ENCODE measurements at places on chromosomes 16 and 17.

GRCh38 chr16:10738231-10739077, 5.2 kb upstream of the NUBP1 start:
- peak; percentile 68 for DNase-seq

DNA sequence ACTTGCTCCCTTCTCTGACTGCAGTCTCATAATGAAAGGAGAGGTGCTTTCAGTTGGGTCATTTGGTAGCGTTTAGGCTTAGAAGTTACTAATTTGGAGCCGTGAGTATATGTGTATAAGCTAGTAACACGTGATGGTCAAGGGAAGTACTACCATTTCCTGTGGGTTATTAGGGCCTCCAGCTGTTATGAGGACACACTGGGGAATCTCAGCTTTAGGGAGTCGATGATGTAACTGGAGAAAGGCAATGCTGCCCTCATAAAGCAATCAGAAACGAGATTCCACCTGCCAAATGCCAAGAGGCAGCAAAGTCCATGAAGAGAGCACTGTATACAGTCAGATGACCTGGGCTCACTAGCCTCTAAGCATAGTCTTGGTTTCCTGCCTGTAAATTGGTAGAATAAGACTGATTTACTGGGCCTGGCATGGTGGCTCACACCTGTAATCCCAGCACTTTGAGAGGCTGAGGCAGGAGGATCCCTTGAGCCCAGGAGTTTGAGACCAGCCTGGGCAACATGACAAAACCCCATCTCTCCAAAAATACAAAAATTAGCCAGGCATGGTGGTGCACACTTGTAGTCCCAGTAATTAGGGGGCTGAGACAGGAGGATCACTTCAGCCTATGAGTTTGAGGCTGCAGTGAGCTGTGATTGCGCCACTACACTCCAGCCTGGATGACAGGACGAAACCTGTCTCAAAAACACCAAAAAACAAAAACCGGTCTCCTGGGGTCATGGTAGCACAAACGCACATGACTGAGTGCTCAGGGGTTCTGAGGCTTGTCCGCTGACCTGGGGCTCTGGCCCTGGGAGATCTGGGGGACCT, 53.0 kb downstream of the SF3B3 start:
- DNase-seq: peak; percentile 76

DNA sequence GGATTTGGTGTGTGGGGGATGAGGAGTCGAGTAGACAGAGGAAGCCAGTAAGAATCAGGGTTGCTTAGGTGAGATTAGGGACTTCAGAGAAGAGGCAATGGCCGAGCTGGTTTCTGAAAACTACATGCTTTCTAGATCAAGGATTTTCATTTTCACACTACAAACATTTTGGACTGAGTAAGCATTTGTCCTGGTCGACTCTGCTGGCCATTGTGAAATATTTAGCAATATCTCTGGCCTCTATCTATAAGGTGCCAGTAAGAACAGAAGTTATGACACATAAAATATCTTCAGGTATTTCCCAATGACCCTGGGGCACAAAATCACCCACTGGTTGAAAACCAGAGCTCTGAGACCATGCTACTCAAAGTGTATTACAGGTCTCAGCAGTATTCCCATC, 1275.1 kb upstream of the CDH8 start:
- DNase-seq: no peak

DNA sequence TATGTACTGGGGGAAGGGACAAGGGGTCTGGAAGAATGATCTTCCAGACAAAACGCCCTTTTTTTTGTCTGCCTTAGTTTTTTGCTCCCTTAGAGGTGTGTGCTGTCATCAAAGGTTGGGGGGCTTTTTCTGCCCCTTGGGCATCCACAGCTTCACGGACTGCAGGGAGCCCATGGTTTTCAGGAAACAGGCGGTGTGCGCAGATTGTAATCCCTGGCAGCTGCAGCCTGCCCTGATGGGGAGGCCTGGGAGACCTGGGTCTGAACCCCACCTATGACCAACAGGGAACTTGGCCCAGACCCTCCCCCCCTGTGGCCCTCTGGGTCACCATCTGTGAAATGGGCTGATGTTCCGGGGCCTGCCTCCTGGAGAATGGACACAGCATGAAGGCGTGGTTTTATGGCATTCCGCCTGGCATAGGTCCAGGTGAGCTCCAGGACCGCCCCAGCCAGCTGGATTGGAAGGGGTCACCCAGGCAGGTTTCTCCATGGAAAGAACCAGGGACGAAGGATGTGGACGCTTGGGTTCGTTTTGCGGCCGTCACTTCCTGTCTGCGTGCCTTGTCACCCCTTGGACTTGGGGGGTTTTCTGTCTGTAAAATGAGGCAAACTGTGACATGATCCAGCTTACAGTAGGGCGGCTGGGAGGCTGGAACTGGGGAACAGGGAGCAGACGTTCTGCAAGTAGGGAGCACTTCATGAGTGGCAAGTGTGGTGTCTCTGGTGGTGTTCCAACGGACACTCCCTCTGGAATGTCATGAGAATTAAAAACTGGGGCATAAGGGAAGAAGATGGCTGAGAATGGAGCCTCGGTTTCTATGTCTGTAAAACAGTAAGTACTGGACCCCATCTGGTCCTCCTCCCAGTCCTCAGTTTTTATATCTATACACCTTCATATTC, 1.5 kb downstream of the CPNE2 start:
- DNase-seq: no peak

GRCh38 chr17:19313746-19314651, 48.5 kb downstream of the B9D1 start:
- no peak for DNase-seq

DNA sequence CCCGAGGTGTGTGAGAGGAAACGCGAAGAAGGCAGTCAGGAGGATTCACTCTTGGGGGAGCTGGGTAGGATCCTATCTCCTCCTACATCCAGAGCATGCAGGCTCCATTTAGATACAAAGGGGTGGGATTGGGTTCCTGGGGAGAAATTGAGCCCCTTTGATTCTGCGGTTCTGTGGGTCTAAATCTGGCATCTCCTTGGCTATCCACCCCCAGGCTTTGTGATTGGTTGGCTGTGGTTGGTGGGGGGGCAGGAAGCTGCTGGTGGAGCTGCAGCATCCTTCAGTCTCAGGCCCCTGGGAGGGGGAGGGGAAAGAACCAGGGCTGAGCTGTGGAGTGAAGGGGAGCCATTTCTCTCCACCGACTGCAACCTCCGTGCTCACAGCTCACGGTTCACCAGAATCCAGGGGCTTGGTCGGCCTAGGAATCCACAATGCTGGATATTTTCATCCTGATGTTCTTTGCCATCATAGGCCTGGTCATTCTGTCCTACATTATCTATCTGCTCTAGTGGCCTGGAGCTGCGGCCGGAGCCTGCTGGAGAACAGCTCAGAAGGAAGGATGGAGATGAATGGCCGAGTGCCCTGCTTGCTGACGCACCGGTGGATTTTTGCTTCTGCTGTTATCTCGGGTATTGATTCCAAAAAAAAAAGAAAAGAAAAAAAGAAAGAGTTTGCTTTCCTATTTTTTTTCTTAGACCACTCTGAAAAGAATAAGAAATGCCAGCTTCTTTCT, at the start of gene LASP1NB:
Gene LASP1NB, plus strand, starts transcription at position 352 of the 733 bp plus-strand sequence.
- DNase-seq: no peak

DNA sequence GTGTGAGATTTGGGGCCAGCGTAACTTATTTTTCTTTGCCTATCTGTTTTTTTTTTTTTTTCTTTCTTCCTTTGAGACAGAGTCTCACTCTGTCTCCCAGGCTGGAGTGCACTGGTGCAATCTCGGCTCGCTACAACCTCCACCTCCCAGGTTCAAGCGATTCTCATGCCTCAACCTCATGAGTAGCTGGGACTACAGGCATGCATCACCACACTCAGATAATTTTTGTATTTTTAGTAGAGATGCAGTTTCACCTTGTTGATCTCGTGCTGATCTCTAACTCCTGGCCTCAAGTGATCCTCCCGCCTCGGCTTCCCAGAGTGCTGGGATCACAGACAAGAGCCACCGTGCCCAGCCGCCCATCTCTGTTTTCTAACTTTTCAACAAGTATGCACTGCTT, 63.4 kb downstream of the VPS35L start:
- no peak for DNase-seq

DNA sequence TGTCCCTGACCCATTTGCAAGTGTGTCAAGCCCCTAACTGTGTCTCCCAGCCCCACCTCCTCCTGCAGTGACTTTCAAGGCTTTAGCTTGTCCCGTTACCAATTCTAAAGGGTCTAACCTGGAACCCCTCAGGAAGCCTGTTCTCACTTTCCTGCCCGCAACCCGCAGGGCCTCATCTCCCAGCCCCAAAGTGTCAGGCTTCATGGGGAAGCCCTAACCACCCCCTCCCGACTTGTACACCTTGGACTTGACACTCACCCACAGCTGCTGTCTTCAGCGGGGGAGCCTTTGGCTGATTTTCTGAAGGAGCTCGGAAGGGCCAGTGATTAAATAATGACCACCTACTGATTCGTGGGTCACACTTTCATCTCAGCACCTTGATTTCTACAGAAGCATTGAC, 33.1 kb downstream of the NLRC5 start:
- DNase-seq: no peak

- peak; percentile 71 for DNase-seq
These were observed 241.7 kb downstream of the SOX9 start for GRCh38 chr17:72362376-72363088.

- no peak for DNase-seq
These were observed 47.5 kb downstream of the HAPSTR1 start for GRCh38 chr16:9138731-9139501.

DNA sequence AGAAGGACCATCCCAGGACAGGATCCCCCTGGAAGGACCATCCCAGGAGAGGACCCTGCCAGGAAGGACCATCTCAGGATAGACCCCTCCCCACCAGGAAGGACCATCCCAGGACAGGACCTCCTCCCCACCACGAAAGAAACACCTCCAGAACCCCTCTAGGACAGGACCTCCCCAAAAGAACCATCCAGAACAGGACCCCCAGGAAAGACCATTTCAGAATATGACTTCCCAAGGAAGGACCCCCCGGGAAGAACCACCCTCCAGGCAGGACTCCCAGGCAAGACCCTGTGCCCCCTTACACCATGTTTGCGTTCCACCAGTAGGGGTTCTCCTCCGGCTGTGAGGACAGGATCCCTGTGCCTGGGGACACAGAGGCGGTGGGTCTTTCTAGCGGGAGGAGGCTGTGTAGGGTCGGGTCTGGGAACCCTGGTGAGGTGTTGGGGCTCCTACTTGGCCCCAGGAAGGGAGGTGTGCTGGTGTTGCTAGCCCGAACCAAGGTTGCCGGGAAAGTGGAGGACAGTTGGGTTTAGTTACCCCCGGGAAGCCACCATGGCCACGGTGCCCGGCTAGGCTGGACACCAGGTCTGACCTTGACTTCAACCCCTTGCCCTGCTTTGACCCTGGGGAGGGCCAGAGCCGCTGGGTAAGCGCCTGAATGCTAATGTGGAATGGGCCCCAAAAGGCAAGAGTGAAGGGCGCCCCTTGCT, 2.2 kb downstream of the NOTUM start:
- no peak for DNase-seq

DNA sequence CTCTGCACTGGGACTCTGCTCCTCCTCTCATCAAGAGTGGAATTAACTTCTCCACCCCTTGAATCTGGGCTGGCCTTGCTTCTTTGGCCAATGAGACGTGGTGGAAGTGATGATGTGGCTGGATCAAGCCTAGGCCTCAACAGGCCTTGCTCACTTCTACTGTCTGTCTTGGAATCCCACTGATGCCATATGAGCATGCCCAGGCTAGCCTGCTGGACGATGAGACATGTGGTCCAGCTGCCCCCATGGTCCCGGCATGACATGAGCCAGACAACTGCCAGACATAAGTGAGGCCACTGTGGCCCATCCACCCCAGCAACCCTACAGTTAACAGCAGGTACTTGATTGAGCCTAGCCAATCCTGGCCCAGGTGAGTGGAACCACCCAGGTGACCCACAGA, 18.7 kb downstream of the VAC14 start:
- DNase-seq: no peak

GRCh38 chr17:3027786-3028532, 35.4 kb downstream of the OR1D5 start:
- DNase-seq: no peak

- no peak for DNase-seq
These were observed 14.5 kb downstream of the IL34 start for GRCh38 chr16:70660672-70661350.

DNA sequence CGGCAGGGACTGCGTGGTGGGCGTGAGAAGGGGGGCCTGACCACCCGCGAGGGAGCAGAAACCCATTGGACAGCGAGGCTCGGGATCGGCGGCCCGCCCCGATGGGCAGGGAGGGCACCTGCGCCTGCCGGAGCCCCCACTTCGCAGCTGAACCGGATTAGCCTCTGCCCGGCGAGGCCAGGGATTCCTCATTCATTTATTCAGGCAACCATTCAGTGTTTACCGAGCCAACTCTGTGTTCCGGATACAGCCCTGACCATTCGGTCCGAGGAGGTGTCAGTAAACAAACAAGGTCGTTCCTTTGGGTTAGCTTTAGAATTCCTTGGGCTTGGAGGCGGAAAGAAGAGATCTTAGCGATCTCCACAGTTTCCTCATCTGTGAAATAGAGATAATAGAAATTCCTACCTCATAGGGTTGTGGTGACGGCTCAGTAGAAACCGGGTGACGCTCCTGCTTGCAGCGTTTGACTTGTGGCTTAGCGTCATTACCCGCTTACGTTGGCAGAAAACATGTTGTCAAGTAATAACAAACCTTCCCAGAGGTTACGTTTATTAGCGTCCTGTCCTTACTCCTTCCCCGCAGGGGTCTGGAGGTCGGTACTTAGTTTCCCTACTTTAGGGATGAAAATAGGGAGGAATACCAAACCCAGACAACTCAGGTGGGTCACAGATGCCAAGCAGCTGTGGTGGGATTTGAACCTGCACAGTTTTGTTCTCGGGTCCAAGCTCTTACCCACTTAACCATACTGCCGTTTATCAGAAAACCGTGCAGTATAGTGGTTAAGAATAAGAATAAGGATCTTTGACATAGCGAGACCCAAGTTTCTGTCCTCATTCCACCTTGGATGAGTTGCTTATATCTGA, 893 bp downstream of the POLR3E start:
- peak; percentile 92 for DNase-seq

Measured in HS-5 (cell line).